HTR-8/SVneo (cell line): ENCODE measurements at places on chromosomes 13 and 19.
A peak's percentile ranks its signal among the peaks of the same experiment; 100 is the strongest.

DNA sequence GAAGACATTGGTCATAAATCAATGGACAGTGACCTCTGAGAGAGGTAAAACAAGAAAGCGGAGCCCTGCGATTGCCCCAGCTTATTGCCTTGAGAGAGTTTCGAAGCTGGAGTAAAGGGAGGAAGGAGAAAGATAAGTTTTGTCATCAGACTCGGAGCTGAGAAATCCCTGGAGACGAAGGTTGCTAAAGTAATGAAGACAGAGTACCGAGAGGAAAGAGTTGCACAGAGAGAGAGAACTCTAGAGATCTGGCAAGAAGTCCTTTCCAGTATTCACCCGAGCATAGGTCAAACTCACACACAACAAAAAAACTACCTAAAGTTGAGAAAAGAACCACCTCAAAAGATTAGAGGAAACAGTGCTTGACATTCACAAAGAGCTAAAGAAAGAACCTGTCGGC, 472.0 kb downstream of the DACH1 start:
- DNase-seq = no peak

DNA sequence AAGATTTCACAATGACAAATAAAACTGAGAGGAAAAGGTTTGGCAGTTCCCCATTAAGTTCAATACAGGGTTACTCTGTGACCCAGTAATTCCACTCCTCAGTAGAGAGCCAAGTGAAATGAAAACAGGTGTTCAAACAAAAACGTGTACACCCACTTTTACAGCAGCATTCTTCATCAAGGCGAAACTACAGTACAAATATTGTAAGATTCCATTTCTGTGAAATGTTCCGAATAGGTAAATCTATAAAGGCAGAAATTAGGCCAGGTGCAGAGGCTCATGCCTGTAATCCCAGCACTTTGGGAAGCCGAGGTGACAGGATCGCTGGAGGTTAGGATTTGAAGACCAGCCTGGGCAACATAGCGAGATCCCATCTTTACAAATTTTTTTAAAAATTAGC, 8.9 kb upstream of the GDF15 start:
- no peak for DNase-seq

DNA sequence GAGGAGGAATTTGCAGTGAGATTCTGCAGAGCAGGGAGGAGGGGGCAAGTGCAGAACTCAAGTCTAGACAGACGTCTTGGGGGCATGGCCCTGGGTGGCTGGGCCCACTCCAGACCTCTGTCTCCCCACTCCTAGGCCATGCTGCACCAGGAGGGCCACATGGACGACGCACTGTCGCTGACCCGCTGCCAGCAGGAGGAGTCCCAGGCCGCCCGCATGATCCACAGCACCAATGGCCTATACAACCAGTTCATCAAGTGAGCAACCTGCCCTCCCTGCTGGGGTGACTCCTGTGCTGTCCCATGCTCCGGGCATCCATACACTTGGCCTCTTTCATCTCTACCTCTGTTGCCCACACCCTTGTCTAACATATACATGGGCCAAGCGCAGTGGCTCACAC, 18.1 kb downstream of the RYR1 start:
- DNase-seq = no peak

DNA sequence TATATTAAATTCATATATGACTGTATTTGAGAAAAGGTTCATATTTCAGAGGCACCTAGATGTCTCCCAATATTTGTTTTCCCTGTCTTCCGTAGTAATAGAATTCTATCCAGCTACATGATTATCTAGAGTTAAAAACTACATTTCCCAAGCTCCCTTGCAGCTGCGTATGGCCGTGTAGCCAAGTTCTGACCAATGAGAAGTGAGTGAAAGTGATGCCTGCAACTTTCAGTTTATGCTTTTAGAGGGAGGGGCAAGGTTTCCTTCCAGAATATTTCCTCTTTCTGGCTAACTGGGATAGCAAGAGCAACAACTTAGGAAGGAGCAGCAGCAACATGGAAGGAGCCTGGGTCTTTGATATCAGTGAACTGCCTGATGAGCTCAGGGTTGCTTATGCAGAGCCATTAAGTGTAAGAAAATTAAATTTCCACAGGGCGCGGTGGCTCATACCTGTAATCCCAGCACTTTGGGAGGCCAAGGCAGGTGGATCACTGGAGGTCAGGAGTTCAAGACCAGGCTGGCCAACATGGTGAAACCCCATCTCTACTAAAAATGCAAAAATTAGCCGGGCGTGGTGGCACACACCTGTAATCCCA, 23.2 kb upstream of the CYP2A13 start:
- peak; percentile 23 for DNase-seq

DNA sequence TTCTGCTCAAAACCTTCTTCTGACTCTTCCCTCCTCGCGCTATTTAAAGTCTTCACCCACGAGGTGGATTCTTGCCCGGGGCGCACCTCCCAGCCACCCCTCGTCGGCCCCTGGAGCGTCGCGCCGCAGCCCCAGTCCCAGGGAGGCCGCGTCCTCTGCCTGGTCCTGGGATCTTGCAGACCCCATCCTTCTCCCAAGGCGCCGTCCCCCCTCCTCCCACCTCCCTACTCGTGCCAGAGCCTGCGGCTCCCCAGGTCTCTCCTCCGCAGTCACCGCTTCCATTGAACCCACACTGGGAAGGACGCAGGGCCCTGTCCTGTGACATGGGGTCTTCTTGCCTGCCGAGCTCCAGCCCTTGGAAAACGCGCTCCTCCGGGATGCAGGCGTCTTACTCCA, 486 bp downstream of the ZNF808 start:
- DNase-seq = peak; percentile 3

GRCh38 chr13:29948244-29948643, 97.8 kb upstream of the UBL3 start:
- DNase-seq = no peak

DNA sequence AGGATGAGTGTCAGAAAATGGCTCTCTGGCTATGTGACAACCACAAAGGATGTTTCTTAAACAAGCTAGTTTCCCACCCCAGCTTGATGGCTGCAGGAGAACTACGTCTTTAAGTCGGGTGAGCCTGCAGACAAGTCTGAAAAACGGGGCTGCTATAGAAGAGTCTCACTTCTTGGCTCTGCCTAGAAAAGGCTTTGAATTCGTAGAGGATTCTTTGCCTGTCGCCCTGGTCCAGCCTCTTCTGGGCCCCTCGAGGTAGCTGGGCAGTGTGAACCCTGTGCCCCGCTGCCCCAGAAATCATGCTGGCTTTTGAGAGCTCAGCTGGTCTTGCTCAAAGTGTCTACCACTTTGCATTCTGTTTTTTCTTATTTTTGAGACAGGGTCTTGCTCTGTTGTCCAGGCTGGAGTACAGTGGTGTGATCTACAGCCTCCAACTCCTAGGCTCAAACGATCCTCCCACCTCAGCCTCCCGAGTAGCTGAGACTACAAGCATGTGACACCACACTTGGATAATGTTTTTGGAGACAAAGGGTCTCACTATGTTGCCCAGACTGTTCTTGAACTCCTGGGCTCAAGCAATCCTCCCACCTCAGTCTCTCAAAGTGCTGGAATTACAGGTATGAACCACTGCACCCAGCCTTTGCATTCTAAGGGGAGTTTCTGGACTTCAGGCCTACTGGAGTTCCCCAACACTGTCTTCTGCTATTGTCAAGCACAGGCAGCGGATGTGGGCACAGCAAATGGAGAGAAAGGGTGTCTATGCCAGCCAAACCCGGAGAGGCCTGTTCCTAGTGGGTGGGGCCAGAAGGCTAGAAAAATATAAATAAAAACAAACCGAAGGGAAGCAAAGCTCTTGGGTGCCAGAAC, 6.5 kb downstream of the CEBPA start:
- DNase-seq = no peak

- DNase-seq = no peak
Observed at GRCh38 chr19:30579419-30579818, 207.2 kb downstream of the ZNF536 start.

DNA sequence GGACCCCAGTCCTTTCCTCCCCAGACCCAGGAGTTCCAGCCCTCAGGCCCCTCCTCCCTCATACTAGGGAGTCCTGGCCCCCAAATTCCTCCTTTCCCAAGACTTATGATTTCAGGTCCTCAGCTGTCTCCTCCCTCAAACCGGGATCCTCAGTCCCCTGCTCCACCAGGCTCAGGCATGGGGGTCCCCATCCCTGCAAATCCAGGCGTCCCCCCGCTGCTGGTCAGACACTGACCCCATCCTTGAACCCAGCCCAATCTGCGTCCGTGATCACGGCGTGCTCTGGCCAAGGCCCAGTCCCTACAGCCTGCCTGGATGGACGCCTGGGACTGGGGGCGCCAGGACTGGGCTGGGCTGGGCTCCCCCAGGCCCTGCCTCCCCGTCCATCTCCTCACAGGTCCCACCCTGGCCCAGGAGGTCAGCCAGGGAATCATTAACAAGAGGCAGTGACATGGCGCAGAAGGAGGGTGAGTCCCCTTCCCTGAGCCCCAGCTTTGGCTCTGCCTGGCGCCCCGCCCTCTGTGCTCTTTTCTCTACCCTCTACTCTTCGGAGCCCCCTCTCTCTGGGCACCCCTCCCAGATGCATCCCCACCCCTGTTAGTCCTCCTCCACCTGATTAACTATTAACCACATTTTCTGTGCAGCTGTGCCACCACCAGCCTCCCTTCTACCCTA, 672 bp downstream of the HPN start:
- no peak for DNase-seq

GRCh38 chr19:2096034-2096479, at the start of gene MOB3A:
Gene MOB3A, minus strand, starts transcription at chr19:2096326. Its CDS starts 17,766 bp downstream, at chr19:2078560.
- no peak for DNase-seq

- no peak for DNase-seq
Observed at GRCh38 chr13:42532561-42533335, 41.2 kb upstream of the TNFSF11 start.

DNA sequence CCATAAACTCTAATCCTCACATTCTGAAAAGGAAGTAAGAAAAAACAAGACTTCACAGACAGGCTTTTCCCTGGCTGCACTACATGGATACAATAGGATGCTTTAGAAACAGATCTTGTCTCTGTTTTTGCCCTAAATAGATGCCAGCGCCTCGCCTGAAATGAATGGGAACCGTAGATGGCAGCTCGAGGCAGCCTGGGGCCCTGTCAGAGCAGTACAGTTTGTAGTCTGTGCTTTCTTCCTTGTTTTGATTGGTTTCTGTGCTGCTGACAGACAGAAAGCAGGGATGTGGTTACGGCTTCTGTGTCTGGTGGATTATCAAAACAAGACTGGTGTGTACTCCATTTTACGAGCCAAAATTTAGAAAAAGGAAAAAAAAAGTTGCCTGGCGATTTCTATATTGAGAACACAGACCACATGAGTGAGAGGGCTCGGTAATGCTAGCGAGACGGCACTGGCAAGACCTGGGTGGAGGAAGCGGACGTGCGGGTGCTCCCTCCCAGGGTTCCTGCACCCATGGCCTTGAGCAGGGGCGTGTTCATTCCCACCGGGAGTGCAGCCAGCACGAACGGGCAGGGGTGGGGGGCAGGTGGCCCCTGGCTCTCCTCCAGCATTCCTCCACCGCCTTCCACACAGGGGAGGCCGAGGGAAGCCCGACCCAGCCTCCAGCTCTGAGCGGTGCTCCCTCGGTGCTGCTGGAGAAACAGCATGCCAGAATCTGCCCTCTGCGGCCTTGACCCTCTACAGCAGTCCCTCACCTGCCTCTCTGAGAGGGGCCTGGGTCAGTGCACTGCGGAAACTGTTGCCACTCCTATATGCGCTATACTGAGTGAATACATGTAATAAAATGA, 37.6 kb upstream of the C1QTNF9 start:
- peak; percentile 9 for DNase-seq

- no peak for DNase-seq
Observed at GRCh38 chr13:58804832-58805231, 1173.3 kb downstream of the PCDH17 start.

GRCh38 chr19:19486343-19487076, 28.8 kb downstream of the TSSK6 start:
- no peak for DNase-seq

- no peak for DNase-seq
Observed at GRCh38 chr19:14248578-14249011, 42.6 kb upstream of the ADGRL1 start.

- no peak for DNase-seq
Observed at GRCh38 chr19:37078717-37079032, 442 bp downstream of the ZNF420 start.

DNA sequence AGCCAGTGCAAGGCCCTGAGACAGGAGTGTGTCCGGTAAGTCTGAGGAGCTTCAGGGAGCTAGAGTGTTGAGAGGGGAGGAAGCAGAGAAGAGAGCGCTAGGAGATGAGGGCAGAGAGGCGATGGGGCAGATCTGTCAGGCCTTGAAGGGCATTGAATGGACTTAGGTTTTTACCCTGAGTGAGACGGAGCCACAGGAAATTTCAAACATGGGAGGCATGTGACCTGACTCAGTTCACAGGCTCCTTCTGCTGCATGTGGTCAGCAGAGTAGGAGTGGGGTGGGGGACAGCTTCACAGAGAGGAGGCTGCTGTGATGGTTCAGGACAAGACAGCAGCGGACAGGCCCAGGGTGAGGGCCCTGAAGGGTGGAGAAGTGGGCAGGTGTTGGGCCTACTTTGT, 2.5 kb upstream of the FAM98C start:
- no peak for DNase-seq

- DNase-seq = no peak
Observed at GRCh38 chr13:52701728-52702465, 37.7 kb downstream of the CNMD start.

DNA sequence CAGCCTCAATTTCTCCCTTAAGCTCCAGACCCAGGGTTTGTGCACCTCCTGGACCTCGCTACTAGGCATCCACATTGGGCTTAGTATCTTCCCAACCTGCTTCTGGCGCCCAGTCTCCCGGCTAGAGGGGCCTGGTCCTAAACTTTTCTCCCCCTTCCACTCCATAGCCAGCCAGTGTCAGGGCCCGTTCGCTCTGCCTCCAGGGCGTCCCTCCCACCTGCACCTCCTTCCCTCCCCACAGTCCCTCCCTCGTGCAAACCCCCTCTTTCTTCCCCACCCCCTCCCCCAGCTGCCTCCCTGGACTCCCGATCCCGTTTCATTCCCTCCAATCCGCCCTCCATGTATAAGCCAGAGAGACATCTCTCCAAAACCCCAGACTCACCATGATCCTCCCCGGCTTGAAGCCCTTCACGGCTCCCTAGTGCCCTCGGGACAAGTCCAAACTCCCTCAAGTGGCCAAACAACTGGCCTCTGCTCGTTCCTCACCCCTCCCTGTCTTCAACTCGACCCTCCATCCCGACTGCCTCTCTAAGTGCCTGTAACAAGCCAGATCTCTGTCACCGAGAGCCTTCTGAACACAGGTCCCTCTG, 997 bp upstream of the SAMD4B start:
- DNase-seq = peak; percentile 37

DNA sequence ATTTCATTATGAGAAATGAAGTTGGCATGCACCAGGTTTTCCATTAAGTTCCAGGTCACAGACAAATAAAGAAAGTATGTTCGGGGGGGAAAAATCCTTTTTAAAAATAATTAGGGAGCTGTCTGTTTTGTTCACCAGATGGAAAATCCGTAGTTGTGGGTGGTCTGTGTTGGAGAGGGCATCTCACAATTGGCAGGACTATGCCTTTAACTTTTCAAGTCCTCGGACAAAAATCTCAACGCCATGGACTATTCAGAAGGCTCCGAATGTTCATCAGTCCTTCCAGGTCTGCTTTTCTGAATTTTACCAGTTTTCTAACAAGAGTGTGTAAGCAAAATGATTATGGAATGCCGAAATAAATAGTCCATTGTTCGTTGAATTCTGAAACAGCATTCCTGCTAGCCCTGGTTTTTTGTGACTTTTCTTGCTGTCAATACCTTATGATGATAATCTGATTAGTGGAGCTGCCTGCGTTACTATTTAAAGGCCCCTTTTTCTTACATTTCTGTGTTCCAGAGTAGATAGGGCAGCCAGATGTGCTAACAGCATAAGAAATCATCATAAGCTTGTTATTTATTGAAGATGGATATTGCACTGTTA, 146.9 kb downstream of the TM9SF2 start:
- DNase-seq = no peak

GRCh38 chr13:22599156-22599555, 581.6 kb upstream of the SGCG start:
- no peak for DNase-seq
